Activated CD4-positive, alpha-beta T cell treated with anti-CD3 and anti-CD28 coated beads for 48 hours (primary cell): ENCODE measurements at places on chromosomes 5 and 9.

GRCh38 chr5:1877103-1878049 lies 5.3 kb downstream of the IRX4 start:
- DNase-seq = no peak

- DNase-seq = no peak
These were observed 79.8 kb upstream of the CAST start for GRCh38 chr5:96582343-96582742.

GRCh38 chr5:74288448-74289108 lies 351.9 kb downstream of the ENC1 start:
- no peak for DNase-seq

- DNase-seq = no peak
These were observed 46.1 kb upstream of the RNU6ATAC start for GRCh38 chr9:134210511-134210907.

- no peak for DNase-seq
These were observed 46.8 kb downstream of the NIPSNAP3B start for GRCh38 chr9:104810421-104811339.

DNA sequence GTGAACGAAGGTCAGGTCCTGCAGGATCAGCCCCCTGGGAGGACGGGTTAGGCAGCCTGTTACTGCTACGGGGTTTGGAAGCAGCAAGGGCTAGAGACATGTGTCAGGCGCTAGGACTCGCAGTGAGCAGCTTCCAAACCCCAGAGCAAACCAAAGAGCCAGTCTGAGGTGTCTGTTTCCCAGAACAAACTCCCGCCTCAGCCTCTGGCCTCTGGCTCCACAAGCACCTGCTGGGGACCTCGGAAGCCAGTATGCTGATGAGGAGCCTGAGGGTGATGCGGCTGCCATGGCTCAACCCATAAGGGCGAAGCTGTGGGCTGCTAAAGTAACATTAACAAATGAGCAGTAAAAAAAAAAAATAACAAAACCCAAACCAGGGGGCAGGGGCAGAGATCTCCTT lies 35.0 kb downstream of the PRRT1B start:
- no peak for DNase-seq

- no peak for DNase-seq
These were observed 76.8 kb downstream of the PALM2AKAP2 start for GRCh38 chr9:109856785-109857184.

- no peak for DNase-seq
These were observed 18.1 kb downstream of the ARHGEF37 start for GRCh38 chr5:149599375-149599774.
